Type B pancreatic cell (in vitro differentiated cells): ENCODE measurements at places on chromosomes 6 and 20.

DNA sequence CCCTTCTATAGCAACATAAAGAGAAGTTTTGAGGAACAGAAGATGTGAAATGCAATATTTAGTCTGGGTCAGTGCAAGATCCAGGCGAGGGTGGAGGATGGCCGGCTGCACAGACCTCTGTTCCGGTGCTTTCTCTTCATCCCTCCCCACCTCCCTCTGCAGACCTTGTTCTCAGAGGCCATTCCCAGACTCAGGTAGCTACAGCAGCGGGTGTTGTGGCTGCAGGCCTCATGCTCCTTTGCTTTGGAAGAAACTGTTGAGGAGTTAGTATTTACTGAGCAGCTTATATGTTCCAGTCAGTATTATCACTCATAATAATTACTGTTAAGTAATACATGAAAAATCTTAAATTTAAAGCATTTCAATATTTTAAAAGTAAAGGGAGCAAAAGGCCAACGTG, 1.7 kb downstream of the BTN3A3 start:
- DNase-seq, result no peak

GRCh38 chr20:48421547-48421946, 406.3 kb downstream of the PREX1 start:
- DNase-seq, result no peak

GRCh38 chr20:35992713-35993335, 24.4 kb downstream of the CNBD2 start:
- DNase-seq, result no peak

- no peak for DNase-seq
Measured at GRCh38 chr6:127376685-127377084, 33.3 kb upstream of the ECHDC1 start.
